ENCODE measurements at places on chromosomes 3 and 15. TPM values are rescaled to one million over a fixed set of nuclear protein-coding genes. Genes with fewer than 3 reads are reported as not detected.

Gene LRRC15
- 0.28 TPM for total RNA-seq

Gene FOXL2NB
- not detected for total RNA-seq

GRCh38 chr3:134885877-134886621 is 91.0 kb downstream of the EPHB1 start:
- DNase-seq = no peak

GRCh38 chr15:55124616-55125015 is 72.1 kb downstream of the RSL24D1 start:
- no peak for DNase-seq

- DNase-seq = no peak
Observed at GRCh38 chr15:49441816-49442215, 18.8 kb downstream of the FGF7 start.

DNA sequence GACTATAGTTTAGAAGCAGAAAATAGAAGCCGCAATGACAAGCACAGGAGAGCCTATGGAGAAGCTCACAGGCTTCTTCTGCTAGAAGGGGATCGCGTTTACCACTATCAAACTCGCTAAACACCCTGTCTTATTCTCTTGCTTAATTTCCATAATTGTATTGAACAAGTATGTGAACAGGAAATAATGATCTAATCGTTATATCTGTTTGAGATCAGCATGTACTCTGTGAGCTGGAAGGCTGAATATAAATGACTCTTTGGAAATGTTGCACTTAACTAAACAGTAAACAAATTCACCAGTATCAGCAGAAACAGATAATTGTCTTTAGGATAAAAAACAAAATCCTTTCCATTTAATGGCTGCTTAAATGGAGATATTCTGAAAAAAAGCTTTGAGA is 15.0 kb downstream of the NEK10 start:
- DNase-seq = no peak

Data from Peyer's patch (tissue), 4 donors.